NCI-H446 (cell line): ENCODE measurements at places on chromosomes 5 and 9.

DNA sequence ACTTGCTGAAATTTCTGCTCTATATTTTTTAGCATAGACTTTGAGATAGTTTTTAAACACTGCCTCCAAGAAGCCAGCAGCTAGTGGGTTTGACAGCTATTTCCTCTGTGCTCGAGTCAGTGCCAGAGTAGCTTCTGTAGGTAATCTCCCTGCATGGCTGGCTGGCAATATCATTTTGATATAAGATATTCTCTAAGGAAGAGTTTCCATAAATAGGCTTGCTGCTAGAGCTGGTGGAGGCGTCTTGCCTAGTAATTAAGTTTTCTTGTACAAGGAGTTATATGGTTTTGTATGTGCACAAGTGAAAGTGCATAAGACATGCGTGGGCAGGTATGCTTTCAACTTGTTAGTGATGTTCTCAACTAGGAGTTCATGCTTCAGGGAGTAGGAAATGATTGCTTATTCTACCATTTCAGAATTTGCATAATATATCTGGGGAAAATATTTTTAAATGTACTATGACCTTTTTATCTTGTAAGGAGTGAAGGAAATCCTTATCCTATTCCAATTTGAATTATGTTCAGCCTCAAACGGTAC is 74.1 kb upstream of the CCL21 start:
- DNase-seq, result no peak

GRCh38 chr9:133323991-133324703 is 11.8 kb downstream of the SURF6 start:
- DNase-seq, result no peak

- no peak for DNase-seq
These were observed 6.8 kb upstream of the TCOF1 start for GRCh38 chr5:150350524-150351344.

DNA sequence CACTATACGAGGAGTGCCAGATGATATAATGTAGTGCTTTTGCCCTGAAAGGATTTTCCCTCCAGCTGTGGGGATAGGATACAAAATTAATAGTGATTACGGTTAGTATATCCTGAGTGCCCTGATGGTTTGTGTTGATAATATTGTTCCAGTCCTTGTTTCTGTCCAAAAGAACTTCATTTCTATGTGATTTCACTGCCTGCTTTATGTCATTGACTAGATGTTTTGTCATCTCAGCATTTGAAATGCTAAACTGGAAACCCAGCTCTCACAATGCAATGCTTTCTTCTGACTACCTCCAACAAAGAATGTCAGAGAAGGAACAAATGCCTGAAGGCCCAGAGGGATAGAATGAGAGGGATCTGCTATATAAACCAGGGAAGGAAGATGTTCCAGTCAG is 177.8 kb downstream of the NIPBL start:
- DNase-seq, result no peak

GRCh38 chr9:35856882-35857281 is 13.3 kb downstream of the OR13J1 start:
- DNase-seq, result no peak

- DNase-seq, result peak; percentile 44
These were observed 192.6 kb downstream of the ESM1 start for GRCh38 chr5:54792611-54793404.

DNA sequence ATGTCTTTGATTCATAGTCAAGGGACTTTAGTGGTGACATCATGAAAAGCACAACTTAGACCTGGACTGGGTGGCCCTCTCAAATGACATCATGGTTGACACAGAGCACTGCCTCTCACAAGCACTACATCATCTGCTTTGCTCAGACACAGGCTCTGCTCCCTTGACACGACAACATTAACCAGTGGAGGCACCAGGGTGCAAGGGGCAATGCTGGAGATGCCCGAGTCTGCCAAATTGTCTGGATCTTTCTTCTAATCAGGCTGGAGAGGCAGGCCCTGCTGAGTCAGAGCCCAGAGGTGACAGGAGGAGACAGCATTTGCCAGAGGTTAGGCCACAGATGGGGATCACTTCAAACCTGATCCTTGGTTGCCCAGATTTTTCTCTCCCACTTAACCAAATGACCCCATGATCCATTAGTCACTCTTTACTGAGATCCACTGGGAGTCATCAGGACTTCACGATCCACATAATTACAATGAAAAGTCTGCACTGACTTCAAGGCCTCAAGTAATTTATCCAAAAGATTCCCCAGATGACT is 174.4 kb downstream of the SLIT3 start:
- no peak for DNase-seq

GRCh38 chr5:56356836-56357160 is 123.7 kb upstream of the ANKRD55 start:
- DNase-seq, result no peak

DNA sequence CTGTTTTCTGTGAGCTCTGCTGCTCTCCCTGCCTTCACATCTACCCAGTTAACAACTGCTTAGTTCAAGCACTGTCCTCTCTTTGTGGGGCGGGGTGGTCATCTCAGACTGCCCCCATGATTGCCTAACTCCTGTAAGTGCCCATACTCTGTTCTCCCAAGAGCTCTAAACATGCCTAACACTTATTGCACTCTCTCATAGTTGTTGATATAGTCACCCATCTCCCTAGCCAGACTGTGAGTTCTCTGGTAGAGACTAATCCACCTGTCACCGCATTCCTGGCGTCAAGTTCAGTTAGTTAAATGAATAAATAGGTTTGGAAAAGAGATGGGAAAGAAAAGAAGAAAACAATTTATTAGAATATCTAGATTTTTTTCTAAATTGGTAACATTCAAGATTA is 18.3 kb upstream of the MUSK start:
- no peak for DNase-seq

- no peak for DNase-seq
These were observed 62.4 kb upstream of the UBAC1 start for GRCh38 chr9:136023410-136024225.

DNA sequence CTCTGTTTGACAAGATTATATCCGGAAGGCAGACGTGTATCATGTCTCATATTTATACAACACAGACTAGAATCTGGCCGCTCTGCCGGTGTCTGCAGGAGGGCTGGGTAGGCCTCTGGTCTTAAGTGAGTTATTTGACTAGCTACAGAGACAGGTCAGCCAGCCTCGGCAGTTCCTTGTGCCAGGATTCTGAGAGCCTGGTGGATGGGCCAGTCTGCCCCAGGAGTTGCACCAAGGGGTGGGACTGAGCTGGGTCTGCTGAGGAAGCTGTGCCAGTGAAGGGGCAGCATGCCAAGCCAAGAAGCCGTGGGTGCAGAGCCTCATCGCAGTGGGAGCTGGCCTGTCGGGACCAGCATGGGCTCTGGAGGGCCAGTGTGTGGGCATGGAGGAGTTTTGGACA is 7.1 kb downstream of the SNX18 start:
- no peak for DNase-seq

DNA sequence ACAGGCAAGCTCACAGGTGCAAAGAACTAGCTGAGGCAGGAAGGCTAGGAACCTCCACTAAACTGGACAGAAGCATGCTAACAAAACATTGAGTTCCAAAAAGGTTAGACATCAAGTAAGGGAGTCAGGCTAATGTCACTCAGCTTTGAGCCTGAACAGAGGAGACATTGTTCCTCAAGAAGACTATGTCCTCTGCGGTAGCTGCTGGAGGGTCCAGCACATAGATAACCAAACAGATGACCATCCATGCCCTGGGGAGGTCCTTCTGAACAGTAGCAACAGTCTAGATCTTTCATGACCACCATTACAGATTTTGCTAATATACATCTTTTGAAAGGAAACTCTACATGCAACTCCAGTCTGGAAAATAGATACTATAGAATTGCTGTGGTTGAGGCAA is 57.7 kb downstream of the CYSTM1 start:
- no peak for DNase-seq

- DNase-seq, result no peak
These were observed 288.6 kb downstream of the ICE1 start for GRCh38 chr5:5711112-5711511.

GRCh38 chr5:158943057-158943456 is 156.7 kb downstream of the EBF1 start:
- no peak for DNase-seq

DNA sequence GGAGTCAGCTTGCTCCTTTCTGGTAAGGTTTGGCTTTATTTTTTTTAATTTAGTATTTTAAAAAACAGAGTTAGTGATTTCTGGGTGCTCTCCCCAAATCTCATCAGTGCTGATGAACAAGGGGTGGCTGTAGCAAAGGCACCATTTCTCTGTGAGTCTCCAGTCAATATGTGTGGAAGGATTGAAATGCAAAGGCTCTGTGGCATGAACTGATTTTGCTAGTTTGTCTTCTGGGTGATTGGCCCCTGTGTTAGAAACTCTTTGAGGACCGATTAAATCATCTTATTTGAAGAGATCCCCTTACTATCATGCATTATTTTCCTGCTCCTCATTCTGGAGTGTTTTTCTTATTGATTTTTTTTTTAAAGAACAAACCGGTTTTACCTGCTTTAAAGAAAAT is 596 bp downstream of the TEK start:
- DNase-seq, result no peak

- DNase-seq, result peak; percentile 21
These were observed 21.7 kb upstream of the NSD1 start for GRCh38 chr5:177111720-177112394.

DNA sequence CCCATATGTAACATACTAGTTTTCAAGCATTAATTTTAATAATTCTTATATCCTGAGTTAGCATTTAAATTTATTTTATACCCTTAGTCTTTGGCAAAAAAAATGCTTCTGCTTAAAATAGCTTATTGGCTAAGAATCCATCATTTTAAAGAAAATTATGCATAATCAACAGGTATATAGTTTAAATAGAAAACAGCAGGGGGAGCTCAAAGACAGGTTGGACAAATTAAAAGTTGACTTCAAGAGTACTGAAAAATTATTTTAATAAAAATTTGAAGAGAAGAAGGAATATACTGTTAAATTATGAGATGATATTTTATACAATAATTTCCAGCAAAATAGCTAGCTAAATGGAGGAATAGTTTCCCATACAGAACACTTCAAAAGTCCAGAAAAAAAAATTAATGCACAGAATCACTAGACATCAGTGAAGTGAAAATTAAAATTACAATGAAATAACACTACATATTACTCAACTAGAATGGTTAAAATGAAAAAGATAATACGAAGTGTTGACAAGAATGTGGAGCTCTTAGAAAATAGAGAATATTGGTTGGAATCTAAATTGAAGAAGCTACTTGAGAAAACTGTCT is 387.1 kb downstream of the PDE4D start:
- DNase-seq, result peak; percentile 30

DNA sequence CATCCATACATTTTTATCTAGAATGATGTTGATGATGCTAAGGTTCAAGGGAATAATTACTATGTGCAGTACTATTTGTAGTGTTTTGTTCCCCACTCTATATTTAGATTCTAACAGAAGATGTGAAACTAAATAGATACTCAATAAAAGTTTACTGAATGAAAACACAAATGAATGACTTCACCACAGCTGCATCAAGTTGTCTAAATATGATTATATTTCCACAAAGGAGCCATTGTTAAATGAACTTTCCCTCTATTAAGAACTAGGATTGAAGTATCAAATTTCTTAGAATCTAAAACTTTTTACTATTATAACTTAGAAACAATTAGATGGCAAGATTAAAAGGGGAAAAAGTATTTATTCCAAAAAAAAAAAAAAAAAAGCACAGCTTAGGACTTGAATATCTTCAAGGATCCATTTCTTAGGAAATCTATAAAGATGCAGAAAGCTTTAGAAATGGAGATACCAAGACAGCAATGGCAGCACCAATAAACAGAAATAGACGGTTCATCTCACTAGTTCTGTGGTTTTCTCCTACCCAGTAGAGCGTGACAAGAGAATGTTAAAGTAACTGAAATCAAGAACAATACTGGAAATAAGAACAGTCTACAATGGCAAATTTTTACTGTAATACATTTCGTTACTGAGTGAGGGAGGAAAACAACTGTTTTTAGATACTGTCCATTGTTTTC is 347.6 kb downstream of the EBF1 start:
- DNase-seq, result no peak

DNA sequence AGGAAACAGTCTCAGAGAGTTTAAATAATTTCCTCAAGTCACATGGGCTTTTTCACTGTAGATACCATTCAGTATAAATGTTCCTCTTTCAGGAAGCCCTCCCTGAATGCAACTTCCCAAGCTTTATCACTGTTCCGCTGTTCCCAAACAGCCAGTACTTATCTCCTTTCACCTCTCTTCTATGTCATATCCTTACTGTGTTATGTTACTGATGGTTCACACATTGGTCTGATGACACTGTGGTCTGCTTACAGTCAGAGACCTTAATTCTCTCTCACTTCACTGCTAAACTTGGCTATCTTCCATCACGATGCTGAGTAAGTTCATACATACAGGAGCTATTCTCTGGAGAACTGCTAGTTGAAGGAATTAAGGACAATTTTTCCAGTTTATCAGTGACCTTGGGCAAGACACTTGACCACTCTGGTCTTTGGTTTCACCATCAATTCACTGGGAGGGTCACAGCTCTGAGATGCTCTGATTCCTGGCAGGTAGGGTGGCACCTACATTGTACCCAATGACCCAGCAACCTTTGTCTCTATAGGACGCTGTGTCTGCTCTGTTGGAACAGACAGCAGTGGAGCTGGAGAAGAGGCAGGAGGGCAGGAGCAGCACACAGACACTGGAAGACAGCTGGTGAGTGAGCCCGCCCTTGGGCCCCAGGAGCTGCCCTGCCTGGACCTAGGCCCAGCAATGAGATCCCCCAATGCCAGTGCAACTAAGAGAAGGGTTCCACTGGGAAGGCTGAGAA is 42.1 kb upstream of the RARS1 start:
- no peak for DNase-seq

DNA sequence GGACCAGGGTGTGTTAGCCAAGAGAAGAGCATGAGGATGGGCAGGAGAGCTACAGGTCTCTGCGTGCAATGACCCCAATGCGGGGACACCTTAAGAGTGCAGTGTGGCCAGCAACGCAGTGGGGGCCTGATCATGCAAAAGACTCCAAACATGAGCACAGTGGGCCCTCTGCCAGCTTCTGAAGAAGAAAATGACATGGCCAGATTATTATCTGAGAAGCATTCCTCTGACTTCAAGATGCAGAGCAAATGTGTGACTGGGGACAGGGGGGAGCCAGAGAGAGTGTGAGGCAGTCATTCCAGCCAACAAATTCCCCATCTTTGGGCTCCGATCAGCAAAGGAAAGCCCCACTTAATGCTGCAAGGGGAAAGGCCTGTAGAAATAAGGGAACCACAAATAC is 229.4 kb downstream of the CDK5RAP2 start:
- DNase-seq, result no peak

DNA sequence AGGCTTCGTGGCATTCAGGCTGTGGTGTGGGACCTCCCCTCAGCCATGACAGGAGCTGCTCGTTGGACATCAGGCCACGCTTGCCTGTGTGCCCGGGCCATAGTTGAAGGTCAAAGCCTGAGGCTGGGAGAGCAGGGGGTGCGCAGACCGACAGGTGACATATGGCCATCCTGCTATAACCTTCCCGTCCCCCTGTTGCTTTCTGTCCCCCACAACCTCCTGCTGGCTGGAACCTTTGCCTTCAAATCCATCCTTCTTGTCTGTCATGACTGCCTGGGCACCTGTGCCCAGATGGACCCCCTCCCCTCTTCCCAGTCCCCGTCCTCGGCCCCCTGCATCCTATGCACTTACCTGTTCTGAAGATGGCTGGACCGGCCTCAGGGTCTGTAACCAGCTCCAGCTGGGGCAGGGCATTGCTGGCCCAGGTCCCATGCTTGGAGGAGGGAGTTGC is 83.2 kb downstream of the WNK2 start:
- DNase-seq, result no peak

- no peak for DNase-seq
These were observed 109.9 kb downstream of the DROSHA start for GRCh38 chr5:31421806-31422586.

GRCh38 chr9:137765536-137765935 is 112.0 kb upstream of the CACNA1B start:
- no peak for DNase-seq
